ENCODE measurements at places on chromosomes 6 and 20. TPM values are rescaled to one million over a fixed set of nuclear protein-coding genes. Genes with fewer than 3 reads are reported as not detected.

Gene RAET1G
- total RNA-seq, result not detected

DNA sequence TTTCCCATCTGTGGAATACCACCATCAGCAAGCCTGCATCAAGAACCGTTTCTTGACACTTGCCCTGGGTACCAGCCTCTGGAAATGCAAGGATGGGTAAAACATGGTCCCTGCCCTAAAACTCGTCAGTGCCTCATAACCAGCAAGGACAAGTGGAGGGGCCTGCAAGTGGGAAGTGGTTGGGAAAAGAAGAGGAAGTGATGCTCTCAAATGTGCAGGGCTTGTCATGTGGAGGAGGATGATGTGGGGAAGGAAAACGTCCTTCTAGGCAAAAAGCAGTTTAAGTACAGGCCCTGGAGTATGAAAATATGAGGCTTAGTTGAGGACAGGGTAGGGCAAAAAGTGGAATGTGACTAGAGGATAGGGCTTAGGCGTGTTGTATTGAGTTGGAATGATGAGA is 19.0 kb downstream of the RREB1 start:
- DNase-seq, result no peak

Gene MOG
- not detected for total RNA-seq

DNA sequence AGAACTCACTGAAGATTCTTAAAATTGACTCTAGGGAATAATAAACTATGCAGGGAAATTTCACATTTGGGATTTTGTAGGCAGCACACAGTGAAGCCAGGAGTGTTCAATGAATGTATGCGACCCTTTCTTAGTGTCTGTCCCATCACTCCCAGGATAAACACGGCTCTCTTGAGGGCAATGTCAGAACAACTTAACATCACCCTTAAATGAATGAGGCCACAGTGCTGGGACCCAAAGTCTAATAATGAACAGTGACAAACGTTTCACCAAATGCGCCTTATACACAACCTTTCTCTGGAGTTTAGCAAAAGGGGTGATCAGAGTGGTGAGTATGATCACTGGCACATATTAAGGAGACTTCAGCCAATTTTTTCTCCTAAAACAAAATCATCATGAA is 237.3 kb downstream of the CLVS2 start:
- no peak for DNase-seq

Measured in G401 (cell line).